ENCODE measurements at places on chromosomes 3 and 15.

DNA sequence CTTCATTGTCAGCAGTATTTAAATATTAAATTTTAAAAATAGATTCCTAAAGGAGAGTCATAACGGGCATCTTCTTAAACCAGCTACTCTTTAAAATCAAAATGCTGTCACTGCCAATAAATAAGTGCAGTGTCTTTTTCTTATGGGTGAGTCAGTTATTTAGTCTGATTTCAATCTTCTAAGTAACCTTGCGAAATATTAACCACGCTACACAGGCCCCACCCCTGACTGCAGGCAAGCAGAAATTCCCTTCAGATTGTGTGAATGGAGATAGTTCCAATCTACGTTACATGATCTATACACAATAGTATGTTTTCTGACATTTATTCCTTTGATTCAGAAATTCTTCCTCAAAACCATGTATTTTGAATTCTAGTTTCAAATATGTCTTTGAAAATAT lies 141.5 kb downstream of the GADL1 start:
- DNase-seq: no peak

DNA sequence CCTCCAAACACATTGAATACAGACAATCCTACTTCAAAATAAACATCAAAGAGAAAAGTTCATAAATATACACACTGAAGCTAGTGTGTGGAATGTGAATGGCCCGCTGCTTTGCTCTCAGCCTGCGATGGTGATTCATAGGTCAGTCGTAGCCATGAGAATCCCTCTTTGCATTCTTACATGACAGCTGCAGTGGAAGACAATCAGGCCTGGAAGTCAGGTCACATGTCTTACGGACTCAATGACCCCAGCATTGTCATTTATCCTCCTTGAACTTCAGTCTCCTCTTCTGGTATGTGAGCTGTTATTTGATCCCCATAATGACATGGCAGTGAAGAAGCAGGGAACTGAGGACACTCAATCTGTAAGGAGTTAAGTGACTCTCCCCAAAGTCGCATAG lies 217.8 kb upstream of the EOMES start:
- no peak for DNase-seq

GRCh38 chr15:30830961-30831360 lies 72.8 kb upstream of the FAN1 start:
- DNase-seq: no peak

GRCh38 chr3:65268426-65268825 lies 580.6 kb upstream of the ADAMTS9 start:
- DNase-seq: no peak

DNA sequence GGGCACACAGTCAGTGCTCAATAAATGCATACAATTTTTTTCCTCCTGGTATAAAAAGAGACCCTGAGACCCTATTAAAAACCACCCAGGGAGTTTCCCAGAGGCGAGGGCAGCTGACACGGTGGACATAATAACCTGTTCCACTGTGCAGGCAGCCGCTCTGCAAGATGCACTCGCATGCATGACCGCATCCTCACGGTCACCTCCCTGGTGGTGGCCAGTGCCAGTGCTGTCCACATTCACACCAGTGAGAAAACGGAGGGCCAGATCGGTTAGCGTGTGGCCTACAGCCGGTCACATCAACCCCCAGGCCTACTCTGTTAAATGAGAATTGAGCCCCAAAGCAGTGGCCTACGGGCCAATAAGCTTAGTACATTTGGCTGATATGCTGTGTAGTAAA lies 24.8 kb downstream of the SH3BP5 start:
- no peak for DNase-seq

DNA sequence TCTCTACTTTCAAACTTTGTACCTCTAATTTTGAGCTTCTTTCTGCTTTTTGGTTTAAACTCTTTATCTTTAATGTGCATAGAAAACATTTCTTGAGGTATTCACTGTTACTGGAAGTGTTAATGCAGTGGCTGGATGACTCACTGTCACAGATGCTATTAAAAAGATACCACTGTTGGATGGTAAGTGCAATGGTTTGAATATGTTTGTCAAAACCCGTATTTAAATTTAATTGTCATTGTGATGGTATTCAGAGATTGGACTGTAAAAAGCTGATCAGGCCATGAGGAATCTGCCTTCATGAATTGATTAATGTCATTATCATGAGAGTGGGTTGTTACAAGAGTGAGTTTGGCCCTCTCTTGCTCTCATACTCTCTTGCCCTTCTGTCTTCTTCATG lies 70.6 kb downstream of the AP4E1 start:
- DNase-seq: no peak

GRCh38 chr3:71548705-71549384 lies 34.7 kb downstream of the FOXP1 start:
- no peak for DNase-seq

- no peak for DNase-seq
Measured at GRCh38 chr3:66477856-66478255, 23.0 kb downstream of the LRIG1 start.

GRCh38 chr15:98684436-98684835 lies 36.1 kb downstream of the IGF1R start:
- no peak for DNase-seq

GRCh38 chr3:109241459-109242186 lies 74.7 kb downstream of the DPPA2 start:
- peak; percentile 24 for DNase-seq
